ENCODE measurements at places on chromosomes 7 and 10.
A peak's percentile ranks its signal among the peaks of the same experiment; 100 is the strongest.

GRCh38 chr7:85336086-85336485 lies 149.2 kb upstream of the SEMA3D start:
- no peak for DNase-seq

DNA sequence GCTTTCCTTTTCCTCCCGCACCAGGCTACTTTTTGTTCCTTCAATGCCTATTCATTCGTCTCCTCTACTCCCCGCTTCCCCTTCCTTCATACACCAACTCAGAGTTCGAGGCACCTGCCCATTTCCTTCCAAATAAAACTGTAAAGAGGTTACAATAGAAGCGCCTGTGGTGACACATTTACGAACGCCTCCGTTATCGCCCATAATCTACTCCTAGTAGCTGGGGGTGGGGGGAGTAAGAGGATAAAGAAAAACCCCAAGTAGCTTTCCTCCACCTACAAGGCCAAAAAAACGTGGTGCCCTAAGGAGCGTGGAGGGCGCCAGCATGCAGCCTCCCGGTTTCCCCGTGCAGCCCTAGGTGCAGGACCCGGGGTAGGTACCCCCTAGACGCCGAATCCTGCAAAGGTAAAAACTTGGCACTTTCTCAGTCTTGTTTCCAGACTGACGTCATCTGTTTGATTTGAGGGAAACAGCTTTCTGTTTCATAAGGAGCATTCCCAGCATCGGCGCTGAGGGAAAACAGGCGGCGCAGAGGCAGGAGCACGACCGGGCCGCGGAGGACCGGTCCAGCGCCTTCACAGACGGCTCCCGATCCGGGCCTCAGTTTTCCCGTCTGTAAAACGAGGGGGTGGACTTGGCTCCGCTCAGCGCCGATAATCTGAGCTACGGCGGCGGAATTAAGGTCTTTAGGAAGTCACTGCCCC lies 922 bp downstream of the PPA1 start:
- peak; percentile 21 for DNase-seq

DNA sequence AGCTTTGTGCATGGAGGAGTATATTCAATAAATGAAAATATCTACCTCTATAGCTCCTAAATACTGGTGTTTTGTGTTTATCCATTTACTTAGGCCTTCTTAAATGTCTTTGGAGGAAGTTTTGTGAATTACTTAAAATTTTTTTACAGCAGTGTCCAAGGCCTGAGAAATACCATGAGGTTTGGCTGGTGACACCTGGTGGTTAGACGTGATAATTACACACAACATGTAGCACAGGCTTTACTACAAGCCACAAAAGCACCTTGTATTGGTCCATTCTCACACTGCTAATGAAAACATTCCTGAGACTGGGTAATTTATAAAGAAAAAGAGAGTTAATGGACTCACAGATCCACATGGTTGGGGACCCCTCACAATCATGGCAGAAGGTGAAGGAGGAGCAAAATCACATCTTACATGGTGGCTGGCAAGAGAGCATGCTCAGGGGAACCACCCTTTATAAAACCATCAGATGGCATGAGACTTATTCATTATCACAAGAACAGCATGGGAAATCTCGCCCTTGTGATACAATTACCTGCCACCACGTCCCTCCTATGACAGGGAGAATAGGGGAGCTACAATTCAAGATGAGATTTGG lies 20.6 kb downstream of the HYAL4 start:
- peak; percentile 34 for DNase-seq

GRCh38 chr10:50593523-50594376 lies 30.0 kb downstream of the SGMS1 start:
- DNase-seq = no peak

DNA sequence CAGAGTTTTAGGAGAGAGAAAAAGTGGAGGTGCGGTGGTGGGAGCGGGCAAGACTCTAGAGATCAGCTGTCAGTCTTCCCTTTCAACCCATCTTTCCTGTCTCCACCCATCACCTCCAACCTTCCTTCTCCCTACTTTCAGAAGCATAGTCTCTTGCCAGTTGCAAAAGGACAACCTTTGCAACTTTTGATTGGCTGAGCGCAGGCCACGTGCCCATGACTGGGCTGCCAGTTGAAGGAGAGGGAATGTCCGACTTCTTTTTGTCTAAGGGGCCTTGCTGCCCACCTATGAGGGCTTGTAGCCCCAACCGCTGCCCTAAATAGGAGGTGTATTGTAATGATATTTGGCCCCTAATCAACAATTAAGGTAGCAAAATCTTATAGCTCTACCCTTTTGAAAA lies 12.6 kb downstream of the CYP26A1 start:
- DNase-seq = no peak

DNA sequence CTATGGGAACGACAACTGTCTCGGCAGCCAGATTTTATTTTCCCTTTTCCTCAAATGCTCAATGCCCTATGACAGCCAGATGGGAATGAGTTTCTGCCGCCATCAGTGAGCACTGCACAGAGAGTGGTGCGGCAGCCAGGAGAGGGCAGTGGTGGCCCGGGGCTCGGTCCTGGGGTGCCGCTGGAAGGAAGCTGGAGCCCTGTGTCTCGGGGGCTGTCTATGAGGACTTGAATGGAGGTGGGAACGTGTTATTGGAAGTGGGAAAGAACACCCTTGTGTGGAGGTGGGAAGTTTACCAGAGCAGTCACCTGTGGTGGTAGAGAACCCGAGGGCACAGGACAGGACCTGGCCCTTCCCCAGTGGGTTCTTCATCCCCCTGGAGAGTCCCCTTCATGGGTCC lies 35.8 kb downstream of the JAKMIP3 start:
- DNase-seq = no peak

GRCh38 chr10:103690281-103690680 lies 165.1 kb downstream of the SH3PXD2A start:
- no peak for DNase-seq

DNA sequence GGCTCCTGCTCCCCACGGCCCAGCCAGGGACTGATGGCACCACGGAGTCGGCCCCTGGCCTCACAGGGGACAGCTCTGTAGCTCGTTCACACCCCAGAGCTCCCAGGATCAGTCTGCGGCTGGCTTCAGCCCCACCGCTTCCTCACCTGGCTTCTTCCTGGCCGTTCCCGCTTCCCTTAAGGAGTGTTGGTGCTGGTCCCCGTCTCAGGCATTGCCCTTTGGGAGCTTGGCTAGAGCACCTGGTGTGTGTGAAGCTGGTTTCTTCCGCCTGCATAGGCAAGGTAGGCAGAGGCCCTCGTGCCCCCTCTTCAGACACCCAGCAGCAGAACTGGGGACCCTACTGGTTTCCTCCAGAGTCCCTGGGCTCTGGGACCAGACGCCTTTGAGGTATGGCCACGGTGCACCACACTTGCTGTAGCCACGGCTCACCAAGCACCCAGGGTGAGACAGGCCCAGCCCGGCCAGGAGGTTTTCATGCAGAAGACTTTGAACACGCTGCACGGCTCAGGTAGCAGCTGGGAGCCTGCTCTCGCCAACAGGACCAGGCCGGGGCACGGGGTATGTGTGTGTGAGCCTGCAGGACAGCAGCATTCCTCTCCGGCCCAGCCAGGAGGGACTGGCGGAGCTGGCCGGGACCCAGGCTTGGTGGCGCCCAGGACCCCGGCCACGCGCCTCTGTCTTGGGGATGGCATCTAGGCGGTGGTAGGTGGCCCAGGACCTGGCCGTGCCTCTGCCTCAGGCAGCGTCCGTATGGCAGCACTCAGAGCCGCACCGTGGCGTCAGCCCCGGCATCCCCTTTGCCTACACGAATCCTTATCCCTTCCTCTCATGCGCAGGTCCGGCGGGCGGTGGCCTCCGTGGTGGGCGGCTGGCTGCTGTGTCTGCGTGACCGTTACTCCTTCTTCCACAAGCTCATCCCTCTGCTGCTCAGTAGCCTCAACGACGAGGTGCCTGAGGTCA lies 13.2 kb upstream of the PRKAR1B start:
- no peak for DNase-seq

- DNase-seq = peak; percentile 30
These were observed 6.6 kb downstream of the NPC1L1 start for GRCh38 chr7:44534501-44534900.

DNA sequence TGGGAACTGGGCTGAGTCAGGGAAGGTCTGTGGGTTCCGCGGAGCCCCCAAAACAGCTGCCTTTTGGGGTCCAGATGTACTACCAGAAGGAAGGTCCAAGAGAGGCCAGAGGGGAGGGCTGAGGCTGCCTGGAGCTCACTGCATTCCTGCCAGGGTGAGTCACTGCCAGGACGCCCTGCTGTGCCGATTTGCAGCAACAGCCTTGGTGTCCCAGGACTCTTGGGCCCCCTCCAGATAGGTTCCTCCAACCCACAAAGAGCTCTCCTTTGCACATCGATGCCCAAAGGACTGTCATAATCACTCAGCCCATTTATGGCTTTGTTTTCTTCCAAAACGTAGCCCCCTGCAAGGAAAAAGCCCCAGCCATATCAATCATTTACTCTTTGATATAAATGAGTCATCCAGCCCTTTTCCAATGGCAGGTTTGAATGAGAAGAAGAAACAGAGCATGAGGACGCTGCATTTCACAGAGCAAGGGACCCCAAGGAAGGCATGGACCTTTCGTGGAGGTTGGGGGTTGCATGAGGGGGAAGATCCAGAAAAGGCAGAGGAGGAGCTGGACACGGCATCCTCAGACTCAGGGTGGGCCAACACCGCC lies 32.2 kb upstream of the COL13A1 start:
- no peak for DNase-seq
